ENCODE measurements at places on chromosomes 2 and 18. TPM values are rescaled to one million over a fixed set of nuclear protein-coding genes. Genes with fewer than 3 reads are reported as not detected.

Gene TUBA4B
- total RNA-seq: not detected

Gene SLC30A3
- total RNA-seq: 9.4 TPM

- peak; percentile 63 for DNase-seq
Observed at GRCh38 chr18:54776282-54776977, 51.8 kb upstream of the RAB27B start.

DNA sequence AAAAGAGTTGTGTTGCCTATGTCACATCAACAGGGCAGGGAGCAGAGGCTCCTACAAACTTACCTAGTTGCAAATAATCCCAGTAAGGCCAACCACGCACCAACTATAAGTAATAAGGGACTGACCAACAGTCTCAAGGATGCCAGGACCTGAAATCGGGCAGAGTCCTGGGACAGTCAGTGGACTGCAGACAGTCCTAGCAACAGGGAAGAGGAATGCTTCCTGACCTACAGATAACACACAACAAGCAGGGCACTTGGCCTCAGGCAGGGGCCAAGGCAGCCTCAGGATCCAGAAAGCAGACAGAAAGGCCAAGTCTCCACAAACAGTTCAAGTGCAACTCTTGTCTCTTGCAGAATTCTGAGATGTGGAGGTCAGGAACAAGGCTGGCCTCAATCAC, 56.2 kb downstream of the GALNT14 start:
- no peak for DNase-seq

GRCh38 chr2:124875627-124876244, 850.6 kb downstream of the CNTNAP5 start:
- DNase-seq: no peak

DNA sequence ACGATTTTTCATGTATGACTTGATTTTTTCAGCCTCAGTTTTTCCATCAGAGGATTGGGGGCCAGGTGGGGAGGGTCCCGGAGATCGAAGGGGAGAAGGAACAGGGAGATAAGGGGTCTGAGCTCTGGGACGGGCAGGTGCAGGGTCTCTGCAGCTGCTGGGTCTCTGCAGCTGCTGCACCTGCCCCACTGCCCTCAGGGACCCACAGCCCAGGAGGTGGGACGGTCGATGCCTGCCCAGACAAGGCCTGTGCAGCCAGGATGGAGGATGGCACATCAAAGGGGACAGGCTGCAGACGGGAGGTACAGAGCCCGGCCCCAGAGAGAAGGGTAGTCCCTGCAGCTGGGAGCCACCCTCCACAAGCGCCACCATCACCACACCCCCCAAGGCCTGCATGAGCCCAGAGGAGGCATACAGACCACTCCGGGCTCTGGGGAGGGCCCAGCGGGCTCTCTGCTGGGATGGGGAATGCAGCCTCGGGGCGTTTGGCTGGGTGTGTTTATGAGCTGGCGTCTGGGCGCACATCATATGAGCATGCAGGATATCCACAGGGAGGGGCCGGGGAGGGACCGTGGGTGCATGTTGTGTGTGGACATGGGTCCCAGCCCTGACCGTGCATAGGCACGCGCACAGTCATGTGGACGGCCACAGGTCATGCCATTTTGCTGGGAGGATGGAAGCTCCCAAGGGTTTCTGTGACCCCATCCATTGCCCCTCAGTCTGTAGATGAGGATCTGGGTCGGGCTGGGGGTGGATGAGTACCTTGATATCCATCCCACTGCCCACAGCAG, 34.9 kb upstream of the GPC1 start:
- DNase-seq: no peak

Gene CYRIA
- 1.7 TPM for total RNA-seq

DNA sequence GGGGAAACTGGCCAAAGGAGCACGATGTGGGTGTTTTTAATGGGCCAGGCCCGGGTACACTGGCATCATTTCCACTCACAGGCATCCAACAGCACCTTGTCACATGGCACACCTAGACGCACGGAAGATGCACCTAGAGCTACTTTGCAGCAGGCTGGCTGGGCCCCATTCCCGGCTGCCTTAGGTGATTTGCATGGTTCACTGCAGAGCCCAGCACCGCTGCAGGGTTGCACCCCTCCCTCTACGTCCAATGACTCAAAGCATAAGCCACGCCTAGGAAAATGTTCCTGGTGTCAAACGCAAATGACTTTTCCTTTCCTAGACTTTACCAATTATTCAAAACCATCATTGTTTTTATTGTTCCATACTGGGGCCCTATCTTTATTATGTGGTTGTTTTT, 222.9 kb downstream of the EIPR1 start:
- DNase-seq: no peak

Gene PTPRN
- 0.74 TPM for total RNA-seq

DNA sequence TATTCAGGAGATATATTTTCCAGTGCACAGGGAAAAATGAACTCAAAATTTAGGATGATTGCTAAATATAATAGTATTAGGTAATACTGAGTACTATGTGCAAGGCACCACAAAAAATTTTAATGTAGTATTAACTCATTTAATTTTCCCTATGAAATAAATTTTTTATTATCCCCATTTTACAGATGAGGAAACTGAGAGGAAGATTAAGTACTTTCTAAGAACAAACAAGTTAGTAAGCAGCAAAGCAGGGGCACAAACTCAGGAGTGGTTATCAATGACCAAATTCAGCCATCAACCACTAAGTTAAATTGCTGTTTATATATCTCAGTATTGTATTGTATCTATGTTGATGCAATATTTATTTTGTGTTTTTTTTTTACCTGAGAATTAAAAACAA, 14.2 kb downstream of the SPDYA start:
- DNase-seq: no peak

Gene VSNL1
- total RNA-seq: 30.2 TPM

GRCh38 chr2:29361231-29361630, 246.0 kb downstream of the CLIP4 start:
- DNase-seq: no peak

DNA sequence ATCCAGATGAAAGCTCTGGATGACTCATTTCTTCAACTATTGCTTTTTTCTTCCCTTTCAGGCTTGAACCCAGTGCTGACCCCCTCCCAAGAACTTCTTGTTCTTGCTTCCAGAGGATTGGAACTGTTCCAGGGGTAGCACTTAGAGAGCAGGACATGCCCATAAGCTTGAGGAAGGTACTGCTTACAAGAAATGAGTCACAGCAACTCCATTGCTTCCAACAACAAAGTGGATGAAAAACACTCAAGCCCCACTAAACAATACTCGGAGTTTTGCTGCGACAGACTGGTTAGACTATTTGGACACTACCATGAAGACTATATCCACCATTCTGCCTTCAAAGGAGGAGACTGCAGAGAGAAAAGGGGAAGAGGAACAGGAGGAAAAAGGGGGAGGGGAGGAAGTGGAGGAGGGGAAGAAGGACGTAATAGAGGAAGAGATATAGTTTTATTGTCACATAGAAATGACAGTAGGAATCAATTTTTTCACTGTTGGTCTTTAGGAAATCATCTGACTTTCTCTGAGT, 1.6 kb upstream of the EPC2 start:
- no peak for DNase-seq

DNA sequence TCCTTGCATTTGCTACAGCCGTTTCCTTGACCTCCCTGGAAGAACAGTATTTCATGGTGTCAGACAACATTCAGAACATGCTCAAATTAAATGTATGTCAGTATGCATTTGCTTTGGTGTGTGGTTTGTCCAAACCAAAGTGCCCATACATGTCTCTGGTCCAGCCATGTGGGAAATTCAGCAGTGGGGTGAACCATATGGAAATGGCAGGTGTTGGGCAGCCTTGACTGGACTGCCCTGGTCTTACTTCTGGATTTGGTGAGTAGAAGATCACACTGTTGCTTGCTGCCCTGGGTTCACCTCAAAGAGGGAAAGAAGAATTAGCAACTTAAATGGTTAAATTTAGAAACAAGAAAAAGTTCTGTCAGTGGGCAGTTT, 84.5 kb downstream of the MSH2 start:
- no peak for DNase-seq

DNA sequence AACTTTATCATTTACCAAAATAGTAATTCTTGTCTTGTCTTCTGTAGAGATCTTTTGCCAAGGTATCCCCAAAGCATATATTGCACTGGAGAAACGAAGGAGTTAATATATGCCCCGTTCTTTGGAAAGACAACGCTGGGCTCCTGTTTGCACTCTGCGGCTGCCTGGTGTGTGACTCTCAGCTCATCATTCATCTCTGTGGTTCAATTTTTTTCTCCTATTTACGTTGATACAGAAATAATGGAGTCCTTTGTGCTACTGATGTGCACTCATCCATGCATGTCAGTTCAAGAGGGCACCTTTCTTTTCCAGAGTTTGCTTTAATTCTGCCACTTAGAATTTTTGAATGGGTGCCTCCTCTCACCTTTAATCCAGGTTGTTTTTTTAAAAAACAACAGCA, 655.5 kb downstream of the DCDC2C start:
- no peak for DNase-seq

DNA sequence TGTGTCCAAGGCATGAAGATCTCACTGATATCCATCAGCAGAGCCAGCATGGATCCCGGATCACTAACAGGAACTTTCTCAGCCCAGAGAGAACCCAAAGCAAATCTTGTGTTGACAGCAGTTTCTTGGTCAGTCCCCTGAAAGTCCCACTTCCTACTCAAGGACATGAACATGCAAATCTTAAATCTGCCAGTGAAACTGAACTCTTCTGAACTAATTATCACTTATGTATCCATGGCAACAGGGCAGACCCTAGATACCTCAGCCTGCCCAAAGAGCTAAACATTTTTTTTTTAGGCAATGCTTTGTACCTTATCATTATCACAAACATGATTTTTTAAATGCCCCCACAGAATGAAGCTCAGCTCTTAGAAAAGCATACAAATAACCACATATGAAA, 127.8 kb upstream of the DDX18 start:
- no peak for DNase-seq

Gene UGT1A8
- total RNA-seq: not detected

DNA sequence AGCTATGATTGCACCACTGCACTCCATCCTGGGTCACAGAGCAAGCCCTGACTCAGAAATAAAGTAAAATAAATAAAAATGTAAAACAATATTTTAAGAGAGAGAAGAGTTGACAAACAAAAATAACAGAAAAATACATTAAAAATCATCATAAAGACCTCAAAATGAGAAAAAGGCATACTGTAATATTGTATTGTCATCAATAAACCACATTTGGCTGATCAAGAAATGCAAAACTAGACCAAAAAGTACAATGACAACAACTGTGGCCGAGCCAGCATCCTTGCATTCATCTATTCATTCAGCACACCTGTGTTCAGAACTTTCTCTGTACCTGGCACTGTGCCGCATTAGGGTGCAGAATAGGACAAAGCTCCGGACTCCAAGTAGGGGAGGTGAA, 121.8 kb downstream of the ALK start:
- DNase-seq: no peak

Gene ST8SIA5
- 6.7 TPM for total RNA-seq

Gene B4GALT6
- 5.6 TPM for total RNA-seq

Gene TTC31
- total RNA-seq: 9.1 TPM

GRCh38 chr2:217291259-217291658, 431.4 kb upstream of the TNP1 start:
- no peak for DNase-seq

- no peak for DNase-seq
Observed at GRCh38 chr2:180707884-180708205, 272.6 kb upstream of the UBE2E3 start.

GRCh38 chr18:36321658-36322407, 24.3 kb downstream of the FHOD3 start:
- peak; percentile 46 for DNase-seq

GRCh38 chr2:222025881-222026271, 272.9 kb downstream of the PAX3 start:
- DNase-seq: no peak

DNA sequence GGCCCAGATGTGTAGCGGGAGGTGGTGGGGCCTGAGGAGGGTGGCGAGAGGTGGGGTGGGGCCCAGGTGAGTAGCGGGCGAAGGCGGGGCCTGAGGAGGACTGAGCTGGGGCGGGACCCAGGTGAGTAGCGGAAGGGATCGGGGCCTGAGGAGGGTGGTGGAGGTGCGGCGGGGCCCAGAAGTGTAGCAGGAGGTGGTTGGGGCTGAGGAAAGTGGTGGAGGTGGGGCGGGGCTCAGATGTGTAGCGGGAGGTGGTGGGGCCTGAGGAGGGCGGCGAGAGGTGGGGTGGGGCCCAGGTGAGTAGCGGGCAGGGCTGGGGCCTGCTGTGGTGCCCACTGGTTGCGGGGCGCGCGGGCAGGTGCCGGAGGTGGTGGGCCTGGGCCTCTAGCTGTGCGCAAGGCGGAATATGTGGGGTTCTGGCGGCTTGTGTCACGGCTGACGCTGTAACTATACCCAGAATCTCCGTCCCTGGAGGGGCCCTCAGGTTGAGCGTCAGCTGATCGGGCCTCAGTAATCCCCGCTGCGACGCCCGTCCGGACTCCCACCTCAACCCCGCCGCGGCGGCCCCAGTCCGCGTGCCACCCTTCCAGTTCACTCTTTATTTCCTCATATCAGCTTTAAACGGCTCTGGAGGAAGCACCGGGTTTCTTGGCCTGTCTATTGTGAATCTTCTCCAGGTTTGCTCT, 866 bp upstream of the SF3B6 start:
- no peak for DNase-seq

GRCh38 chr2:236610991-236611821, 41.6 kb downstream of the ACKR3 start:
- DNase-seq: no peak

- no peak for DNase-seq
Observed at GRCh38 chr18:10946058-10946457, 203.3 kb downstream of the PIEZO2 start.

Gene NRP2
- 10.9 TPM for total RNA-seq

Gene DTNA
- total RNA-seq: 114 TPM

DNA sequence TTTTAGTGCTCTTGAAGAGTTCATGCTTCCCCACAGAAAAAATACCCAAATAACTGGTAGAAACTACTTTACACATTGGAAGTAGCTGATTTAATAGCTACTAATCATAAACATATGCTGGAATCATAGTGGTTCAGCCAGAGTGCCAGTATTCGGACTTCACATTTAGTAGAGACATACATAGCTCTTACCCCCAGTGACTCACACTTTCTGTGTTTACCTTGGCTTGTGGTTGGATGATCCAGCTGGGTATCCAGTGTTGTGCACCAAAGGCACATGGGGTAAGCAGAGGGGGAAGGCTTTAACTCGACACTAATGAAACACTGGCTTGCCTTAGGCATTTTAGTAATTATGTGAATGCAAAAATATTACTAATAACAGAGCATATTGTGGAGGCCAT, 18.1 kb downstream of the ARHGAP28 start:
- DNase-seq: no peak

Gene TMEM169
- total RNA-seq: 0.94 TPM

Gene TMEM200C
- 4.4 TPM for total RNA-seq

- no peak for DNase-seq
Observed at GRCh38 chr2:226963528-226963927, 127.7 kb downstream of the RHBDD1 start.

GRCh38 chr2:170846314-170846713, 29.6 kb downstream of the GAD1 start:
- DNase-seq: no peak

GRCh38 chr2:196404276-196404675, 232.9 kb upstream of the STK17B start:
- DNase-seq: no peak

DNA sequence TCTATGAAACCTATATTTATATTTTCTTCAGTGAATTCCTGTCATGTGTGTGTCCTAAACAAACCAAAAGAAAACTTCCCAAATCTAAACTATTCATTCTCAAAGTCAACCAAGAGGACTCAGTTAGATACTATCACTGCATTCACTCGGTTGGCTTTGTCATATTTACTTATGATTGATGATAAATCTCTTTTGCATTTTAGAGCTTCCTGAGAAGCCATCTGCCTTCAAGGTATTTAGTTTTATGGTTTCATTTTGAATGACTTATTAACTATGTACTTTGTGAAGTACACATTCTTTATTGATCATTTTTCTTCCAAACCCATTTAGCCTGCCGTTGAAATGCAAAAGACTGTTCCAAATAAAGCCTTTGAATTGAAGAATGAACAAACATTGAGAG, 36.2 kb downstream of the ANKRD30B start:
- DNase-seq: no peak

All from right atrium auricular region (tissue), 2 donors.